ENCODE measurements at places on chromosomes 11 and 22.

GRCh38 chr11:83852012-83852411 lies 565.8 kb upstream of the CCDC90B start:
- no peak for DNase-seq

DNA sequence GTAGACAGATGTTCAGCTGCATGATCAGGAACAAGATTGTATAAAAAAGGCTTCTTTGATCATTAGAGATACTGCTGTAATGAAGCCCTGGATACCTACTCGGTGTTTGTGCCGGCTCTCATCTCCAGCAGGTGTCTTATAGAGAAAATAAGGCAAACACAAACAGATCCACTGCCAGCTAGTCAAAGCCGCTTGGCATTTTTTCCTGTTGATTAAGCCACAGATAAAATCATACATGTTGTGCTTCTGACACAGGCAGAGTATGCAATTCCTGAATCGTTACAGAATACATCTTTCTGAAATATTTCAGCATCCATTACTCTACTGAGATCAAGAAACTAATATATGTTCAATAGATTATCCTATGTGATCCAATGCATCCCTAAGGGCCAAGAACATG lies 206.9 kb downstream of the CADM1 start:
- DNase-seq, result peak; percentile 64

DNA sequence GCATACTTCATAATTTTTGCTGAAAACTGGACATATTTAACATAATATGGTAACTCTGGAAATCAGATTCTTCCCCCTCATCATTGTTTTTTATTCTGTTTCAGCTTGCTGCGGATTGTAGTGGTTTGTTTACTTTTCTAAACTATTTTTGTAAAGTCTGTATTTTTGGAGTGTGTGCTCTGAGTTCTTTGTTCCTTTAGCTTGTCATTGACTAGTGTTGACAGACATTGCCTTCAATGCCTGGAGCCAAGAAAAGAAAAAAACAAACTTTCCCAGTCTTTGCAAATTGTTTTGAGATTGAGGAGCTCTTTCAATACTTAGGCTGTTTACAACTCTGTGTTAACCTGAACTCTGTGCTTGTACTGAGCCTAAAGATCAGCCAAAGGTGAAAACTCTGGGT lies 137.3 kb upstream of the CEP126 start:
- no peak for DNase-seq

DNA sequence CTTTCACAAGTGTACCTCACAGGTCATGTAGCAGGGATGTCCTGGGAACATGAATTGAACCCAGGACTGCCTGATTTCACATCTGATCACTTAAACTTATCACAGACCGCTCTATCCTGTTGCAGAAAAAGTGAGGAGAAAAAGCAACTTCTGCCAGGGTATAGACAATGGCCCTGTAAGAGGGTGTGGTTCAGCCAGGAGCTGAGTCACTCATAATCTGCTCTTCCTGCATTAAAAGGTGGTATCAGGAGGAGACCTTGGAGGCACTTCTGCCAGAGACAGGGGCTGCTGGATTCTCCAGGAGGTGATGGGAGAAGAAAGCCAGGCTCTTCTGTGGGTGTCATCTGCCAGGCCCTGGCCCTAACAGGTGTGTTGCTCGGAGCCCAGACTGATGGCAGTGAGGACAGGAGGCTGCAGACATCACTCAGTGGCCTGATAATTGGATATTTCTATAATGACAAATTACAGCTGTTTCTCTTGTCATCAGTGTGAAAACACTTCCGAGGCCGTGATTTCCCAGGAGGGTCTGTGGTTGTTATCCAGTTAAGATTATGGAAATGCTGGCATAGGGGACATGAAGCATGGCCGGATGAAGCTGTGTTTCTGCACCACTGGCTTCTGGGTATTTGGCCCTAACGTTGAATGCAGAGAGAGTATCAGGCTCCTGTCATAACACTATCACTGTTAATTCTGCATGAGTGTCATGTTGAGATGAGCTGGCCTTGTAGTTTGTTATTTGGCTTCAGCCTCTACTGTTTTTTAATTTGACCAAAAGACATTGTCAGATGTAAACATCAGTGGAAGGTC lies 125.1 kb upstream of the ZBED5 start:
- DNase-seq, result no peak

DNA sequence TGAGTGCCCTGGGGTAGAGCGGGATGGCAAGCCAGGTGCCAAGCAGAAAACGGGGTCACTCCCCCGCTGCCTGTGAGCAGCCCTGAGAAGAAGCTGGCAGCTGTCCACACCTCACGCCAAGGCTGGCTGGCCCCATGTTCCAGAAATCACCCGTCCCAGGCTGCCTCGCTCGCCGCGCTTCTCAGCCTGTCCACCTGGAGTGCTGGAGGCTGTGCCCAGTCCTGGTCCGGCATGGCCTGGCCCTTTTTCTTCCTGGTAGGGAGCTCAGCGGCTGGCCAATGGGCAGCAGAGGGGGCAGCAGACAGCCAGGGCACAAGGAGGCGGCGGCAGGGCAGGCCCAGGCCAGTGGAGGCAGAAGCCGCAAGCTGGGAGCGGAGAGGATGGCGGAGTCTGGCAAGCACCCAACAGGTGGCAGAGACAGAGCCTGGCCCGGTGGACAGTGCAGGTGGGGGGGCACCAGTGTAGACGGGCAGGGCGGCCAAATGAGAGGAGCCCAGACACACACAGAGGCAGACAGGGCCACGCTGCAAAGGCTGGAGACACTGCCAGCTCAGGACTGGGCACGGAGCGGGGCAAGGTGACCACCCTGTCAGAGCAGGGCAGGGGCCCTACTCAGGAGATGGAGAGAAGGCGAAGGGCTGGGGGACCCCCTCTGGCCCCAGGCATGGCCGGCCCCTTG lies 37.2 kb upstream of the TH start:
- DNase-seq, result no peak

DNA sequence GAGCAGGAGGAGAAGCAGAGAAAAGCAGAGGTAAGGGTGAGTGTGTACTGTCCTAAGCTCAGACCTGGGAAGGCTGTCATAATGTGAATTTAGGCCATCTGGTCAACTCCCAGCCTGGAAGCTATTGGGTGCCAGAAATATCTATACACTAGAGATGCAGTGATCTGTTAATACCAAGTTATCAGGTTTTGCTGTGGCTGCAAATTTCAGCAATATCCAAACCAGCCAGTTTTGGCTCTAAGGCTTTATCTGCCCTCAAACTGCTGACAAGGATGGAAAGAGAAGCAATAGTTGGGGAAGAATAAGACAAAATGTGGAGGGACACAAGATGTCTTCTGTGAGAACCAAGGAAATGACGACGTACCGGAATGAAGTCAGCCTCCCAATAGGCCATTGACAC lies 62.9 kb downstream of the CYB5R2 start:
- DNase-seq, result no peak

DNA sequence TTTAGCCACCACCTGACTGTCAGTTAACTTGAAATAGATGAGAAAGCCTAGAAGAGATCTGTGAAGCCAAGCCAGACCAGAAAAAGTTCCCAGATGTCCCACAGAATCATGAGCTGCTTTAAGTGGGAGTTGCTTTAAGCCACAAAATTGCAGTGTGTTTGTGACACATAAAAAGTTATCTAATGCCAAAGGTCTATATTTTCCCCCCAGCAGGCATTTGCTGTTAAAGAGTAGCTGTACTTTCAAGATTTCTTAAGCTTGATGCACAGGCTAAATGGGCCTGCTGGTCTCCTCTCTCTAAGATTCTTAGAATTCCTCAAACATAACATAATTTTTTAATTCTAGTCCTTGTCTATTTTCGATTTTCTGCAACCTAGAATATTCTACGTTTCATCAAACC lies 825.7 kb downstream of the FAM181B start:
- no peak for DNase-seq

DNA sequence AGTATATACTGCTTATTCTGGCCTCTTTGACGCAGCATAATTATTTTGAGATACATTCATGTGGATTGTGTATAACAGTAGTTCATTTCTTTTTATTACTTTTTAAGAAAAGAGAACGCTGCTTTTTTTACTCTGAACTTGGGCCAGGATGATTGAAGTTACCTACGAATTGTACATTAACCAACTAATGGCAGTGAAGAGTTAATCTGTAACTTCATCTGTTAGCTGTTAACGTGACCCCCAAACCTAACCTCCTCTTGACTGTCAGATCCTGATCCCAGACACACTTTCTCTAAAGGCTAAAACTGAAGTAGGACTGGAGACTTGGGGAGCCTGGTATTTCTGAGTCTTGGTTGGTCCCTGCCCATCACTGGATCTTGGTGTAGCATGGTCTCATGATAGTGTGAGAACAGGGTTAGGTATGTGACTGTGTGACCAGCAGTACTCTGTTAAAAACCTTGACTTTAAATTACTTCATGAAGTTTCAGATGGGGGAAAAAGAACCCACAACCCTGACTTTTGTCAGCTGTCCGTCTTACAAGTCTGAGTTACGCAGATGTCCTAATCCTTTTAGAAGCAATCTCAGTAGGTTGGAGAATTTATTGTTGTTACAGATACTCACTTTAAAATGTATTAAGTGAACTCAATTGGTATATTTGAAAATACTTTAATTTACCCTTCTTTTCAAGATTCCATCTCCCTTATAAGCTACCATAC lies 39.4 kb downstream of the C22orf31 start:
- DNase-seq, result no peak

DNA sequence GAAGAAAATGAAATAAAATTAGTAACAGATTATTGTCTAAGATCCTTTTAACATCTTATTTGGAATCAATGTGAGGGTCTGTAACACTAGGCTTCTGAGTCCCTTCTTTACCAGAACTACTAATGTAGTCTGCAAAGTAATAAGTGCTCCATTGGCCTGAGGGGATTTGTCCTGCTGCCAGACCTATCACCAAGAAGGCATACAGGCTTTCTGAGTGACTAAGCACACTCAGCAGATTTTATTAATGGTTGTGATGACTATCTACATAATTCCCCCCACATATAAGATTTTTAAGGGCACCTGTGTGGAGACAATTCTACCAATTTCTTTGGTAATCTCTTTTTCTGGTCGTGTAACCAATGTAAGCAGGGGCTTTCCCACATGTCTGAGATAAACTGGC lies 365.0 kb upstream of the FAT3 start:
- no peak for DNase-seq

DNA sequence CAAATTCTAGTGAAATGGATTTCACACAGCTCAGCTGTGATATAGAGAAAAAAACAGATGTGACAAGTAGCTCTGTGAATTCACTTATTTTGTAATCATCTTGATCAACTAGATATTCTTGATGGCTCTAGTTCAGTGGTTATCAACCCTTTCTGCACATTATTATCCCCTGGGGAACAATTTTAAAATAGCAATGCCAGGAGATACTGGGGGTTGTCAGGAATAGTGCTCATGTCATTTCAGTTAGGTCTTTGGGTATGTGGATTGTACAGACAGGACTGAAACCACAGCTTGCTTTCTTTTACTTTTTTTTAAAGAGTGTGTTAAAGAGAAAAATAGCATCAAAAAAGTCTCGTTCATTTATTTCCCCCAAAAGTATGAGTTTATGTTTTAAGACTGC lies 269.0 kb upstream of the PDGFD start:
- no peak for DNase-seq

GRCh38 chr11:47595967-47596366 lies 1.8 kb upstream of the C1QTNF4 start:
- DNase-seq, result no peak

DNA sequence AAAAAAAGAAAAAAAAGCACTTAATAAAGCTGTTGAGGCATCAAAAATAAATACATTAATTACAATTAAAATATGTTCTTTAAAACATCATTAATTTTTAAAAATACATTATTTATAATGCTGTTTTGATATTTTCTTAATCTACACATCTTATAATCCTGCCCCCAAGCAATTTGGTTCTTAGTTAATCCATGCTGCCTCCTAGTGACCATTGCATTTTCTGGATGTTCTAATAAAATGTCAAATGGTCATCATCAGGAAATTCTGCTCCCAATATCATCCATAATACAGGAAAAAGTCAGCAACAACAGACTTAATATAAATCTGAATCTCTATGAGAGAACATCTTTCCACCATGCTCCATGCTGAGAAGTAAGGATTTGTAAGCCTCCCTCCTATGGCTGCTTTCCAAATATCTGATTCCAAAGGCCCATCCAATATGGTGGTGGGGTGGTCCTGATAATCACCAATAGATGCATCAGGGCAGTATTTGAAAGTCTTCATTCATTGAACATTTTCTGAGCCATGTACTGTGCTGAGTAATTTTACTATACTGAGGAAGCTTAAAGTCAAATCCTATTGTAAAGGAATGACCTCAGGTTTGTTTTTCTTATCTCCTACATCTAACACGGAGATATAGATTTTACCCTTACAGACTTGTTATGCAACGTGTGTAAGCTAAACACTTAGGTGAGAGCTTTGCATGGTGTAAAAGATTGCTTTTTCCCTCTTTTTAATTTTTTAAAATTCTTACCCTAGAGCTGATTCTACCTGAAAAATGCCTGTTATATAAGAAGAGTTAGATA lies 124.7 kb upstream of the BMAL1 start:
- DNase-seq, result peak; percentile 12

GRCh38 chr11:110921742-110922521 lies 209.7 kb upstream of the ARHGAP20 start:
- no peak for DNase-seq

DNA sequence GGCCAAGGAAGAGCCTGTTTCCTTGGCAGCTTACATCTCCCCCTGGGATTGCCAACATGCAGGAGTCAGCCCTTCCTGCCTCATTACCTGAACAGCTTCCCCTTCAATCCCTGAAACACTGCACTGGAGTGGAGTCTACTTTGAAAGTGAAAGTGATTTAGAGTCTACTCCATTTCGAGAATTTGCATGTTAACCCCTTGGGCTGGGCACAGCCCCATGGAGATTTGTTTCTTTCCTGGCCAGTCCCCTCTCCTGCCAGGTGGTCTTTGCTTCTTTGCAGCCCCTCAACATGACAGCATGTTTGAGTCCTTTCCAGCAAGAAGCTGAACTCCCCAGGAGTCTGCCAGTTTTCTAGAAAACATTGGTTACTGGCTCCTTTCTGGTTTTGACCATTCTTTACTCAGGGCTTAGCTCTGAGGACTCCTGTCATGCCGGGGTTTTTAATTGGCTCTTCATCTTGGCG lies 59.9 kb downstream of the TRAF6 start:
- DNase-seq, result peak; percentile 35

DNA sequence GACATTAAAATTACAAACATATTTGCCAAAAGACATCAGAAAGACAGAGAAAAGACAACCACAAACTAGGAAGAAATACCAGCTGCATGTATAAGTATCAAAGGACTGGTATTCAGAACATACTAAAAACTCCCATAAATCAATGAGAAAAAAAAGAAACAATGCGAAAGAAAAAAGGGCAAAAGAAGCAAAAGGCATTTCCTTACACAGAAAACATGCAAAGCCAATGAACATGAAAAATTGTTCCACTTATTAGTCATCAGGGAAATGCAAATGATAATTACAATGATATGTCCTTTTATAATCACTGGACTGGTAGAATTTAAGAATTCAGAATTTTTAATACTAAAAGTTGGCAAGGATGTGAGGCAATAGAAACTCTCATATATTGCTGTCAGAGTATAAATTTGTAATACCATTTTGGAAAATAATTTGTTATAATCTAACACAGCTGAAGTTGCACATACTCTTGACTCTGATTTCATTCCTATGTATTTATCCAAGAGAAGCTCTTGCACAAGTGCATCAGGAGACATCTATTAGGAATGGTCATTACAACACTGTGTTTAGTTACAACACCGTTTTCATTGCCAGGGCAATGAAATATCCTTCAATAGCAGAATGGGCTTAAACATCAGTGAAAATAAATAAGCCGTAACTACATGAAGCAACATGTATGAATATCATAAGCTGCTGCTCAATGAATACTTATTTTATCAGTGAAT lies 279.7 kb downstream of the SWAP70 start:
- DNase-seq, result no peak
